Kidney epithelial cell (primary cell): ENCODE measurements at places on chromosomes 11 and 22. TPM values are rescaled to one million over a fixed set of nuclear protein-coding genes. Genes with fewer than 3 reads are reported as not detected.

DNA sequence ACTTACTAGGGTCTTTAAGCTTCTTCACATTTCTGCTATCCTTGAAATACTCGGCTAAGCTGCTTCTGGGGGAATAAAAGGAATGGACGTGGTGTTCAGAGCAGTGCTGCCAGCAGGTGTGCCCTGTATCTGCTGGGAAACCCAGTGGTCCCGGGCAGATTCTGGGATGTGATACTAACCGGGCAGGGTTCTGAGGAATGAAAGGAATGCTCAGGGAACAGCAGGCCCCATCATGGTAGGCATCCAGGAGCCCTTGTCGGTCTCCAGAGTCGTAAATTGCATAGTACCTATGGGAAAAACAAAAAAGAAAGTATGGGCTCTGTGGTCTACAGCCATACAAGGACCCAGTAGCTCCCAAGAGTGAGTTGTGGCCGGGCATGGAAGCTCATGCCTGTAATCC, 4.5 kb upstream of the TMEM223 start:
- no peak for DNase-seq

DNA sequence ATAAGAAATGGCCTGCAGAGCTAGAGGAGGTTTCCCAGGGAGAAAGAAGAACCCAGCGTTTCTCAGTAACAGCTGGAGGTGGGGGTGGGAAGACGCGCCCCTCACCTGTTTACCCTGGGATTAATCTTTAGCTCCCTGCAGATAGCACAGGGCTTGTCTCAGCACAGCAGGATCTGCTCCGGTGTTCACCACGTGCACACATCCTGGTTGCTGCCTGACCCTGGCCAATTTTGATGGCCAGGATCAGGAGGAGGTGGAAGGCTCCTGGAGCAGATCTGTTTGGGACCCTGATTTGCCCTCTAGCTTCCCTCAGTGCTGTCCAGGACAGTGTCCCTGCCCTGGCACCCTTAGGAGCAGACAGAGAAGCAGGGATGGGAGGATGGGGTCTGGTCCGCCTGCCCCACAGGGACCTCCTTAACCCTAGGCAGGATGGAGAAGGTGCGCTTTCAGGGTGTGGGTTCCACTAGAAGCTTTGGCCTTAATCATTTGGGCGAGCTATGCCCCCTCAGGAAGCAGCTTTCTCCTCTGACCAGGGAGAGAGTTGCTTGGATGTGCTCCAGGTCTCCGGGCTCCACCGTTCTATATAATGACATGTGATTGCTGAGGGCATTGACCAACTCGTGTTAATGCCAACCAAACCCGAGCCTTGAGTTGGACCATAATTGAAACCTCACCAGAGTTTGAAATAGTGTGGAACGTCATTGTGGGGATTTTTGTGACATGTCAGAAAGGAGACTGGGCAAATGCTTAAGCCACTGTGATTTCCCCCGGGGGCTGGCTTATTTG, 19.3 kb downstream of the UPB1 start:
- DNase-seq = no peak

DNA sequence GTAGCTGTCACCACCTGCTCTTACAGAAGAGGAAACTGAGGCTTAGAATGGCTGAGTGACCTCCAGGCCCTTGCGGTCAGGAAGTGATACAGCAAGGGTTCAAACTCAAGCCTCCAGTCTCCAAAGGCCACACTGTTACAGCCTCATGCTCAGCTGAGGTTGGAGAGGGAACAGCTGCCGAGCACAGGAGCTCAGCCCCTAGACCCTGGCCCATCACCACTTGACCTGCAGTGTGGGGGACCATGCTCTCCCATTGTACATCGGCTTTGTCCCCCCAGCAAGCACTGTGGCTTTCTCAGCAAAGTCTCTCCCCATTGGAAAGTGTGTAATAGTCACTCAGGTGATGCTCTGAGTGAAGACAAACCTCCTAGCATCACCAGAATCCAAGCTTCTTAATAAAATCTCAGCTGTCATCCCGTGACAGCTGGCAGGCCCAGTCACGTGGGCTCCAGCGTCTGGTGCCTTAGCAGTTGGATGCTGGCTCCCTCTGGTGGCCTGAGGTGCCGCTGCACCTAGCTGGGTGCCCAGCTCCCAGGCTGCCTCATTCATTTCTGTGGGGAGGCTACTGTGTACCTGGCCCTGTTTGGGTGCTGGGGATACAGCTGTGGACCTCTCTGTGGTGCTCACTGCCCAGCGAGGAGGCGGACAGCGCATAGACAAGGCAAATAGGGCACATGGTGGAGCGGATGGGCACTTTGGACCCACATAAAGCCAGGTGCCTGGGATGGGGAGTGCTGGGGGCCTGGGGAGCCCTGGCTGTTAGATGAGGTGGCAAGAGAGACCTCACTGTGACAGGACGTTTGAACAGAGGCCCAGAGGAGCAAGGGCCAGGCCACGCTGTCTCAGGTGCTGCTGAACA, 19.1 kb upstream of the MYRF start:
- no peak for DNase-seq

GRCh38 chr11:12001186-12001585, 7.2 kb downstream of the DKK3 start:
- no peak for DNase-seq

GRCh38 chr11:35272391-35272902, 133.5 kb downstream of the CD44 start:
- DNase-seq = no peak

GRCh38 chr11:78195917-78196560, 7.3 kb downstream of the USP35 start:
- no peak for DNase-seq

- DNase-seq = no peak
Observed at GRCh38 chr11:19683141-19683805, 29.4 kb upstream of the NAV2 start.

DNA sequence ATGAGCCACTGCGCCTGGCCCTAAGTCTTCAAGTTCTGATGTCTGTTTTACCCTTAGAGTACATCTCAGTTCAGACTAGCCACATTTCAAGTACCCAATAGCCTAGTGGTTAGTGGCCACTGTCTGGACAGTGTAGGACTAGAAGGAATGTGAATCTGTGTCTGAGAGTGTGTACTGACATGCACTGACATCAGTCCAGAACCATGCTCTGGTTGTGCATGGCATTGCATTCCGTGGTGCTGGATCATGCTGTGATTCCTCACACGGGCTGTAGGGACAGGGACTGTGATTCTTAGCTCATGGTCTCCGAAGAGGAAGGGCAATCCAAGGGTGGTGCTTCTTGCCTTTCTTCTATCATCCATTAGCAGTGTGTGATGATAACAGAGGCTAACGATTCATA, 41.1 kb downstream of the AMOTL1 start:
- no peak for DNase-seq

- no peak for DNase-seq
Observed at GRCh38 chr11:44936951-44937543, 13.6 kb downstream of the TP53I11 start.

NAALADL1 gene
- total RNA-seq = 13.2 and 21.7 TPM in 2 replicates
